ENCODE measurements at places on chromosomes 12 and 14.

- no peaks in the 10 kb centered on the region for H3K36me3 ChIP-seq
- peaks cover 3% of the 10 kb centered on the region for H3K27me3 ChIP-seq
- DNase-seq: no peak
- H3K4me3 ChIP-seq: no peak overlapping the region
- H3K27ac ChIP-seq: no peak overlapping the region
Measured at GRCh38 chr12:26269562-26270284, 74.3 kb downstream of the SSPN start.

DNA sequence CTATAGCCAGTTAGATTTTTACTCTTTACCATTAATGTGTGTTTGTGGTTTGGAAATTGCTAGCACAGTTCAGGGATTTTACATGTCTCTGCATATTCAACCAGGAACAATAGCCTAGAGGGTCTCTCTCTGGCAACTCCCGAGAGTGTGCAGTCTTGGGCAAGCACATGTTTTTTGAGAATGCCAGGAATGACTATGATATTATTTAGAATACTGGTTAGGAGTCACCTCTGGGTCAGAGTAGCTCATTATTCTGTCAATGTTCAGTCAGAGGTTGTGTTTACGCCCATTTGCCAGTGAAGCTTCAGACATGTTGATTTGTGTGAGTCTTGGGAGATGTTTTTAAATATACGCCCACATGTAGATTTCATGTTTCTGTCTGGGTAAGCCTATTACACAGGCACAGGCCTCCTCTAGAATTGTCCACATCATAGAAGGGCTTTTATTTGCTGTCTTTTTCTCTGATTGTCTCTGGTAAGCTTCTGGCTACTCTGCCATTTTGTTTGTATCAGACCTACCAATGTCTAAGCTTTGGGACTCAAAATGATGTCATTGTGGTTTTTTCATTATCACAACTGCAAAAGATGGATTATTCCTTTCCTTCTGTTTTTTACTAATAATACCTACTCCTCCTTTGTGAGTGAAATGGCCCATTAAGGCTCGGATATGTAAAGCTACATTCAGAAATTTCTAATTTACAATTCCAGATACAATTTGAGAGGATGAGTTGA lies 203.1 kb upstream of the PPFIA2 start:
- no peak overlapping the region for H3K4me3 ChIP-seq
- no peak overlapping the region for H3K27ac ChIP-seq
- DNase-seq: no peak
- peaks cover 2% of the 10 kb centered on the region for H3K27me3 ChIP-seq
- no peaks in the 10 kb centered on the region for H3K36me3 ChIP-seq
- H3K4me1 ChIP-seq: peaks cover 10% of the 10 kb centered on the region

GRCh38 chr12:62977418-62977817 lies 42.5 kb upstream of the PPM1H start:
- H3K4me3 ChIP-seq: no peak overlapping the region
- no peaks in the 10 kb centered on the region for H3K4me1 ChIP-seq
- DNase-seq: no peak
- H3K27me3 ChIP-seq: peaks cover 2% of the 10 kb centered on the region

DNA sequence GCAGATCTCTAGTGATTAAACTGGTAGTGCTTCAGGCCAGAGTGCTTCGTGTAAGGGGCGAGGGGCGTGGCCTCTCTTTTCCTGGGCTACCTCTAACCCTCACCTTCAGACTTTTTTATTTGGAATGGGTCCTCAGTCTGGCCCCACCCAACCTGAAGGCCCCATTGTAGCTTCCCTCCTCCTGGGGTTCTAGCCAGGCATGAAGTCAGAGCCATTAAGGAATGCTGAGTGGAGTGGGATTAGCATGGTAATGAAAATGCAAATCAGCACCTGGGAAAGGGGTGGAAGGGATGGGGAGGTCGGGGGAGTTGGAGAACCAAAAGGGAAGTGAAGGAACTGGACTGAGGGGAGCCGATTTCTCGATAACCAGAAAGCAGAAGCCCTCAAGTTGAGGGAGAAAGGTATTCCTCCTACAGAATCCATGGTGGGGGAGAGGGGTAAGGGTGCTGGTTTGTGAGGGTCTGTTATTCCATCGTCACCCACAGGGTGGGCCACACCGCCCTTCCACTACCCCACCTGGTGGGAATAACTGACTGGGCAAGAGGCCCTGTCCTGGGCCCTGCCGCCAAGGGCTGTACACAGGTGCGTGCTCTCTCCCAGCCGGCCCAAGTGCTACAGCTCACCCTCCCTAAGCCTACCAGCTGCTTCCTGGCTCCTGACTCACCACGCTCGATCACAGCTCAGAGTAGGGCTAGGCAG lies 14.1 kb downstream of the ZFHX2 start:
- DNase-seq: no peak
- H3K27ac ChIP-seq: peak overlapping the region; percentile 62
- peaks cover 2% of the 10 kb centered on the region for H3K36me3 ChIP-seq

GRCh38 chr14:57987051-57987450 lies 121.2 kb upstream of the SLC35F4 start:
- no peak for DNase-seq
- H3K27ac ChIP-seq: no peak overlapping the region
- peaks cover 3% of the 10 kb centered on the region for H3K4me1 ChIP-seq
- peaks cover 23% of the 10 kb centered on the region for H3K27me3 ChIP-seq

DNA sequence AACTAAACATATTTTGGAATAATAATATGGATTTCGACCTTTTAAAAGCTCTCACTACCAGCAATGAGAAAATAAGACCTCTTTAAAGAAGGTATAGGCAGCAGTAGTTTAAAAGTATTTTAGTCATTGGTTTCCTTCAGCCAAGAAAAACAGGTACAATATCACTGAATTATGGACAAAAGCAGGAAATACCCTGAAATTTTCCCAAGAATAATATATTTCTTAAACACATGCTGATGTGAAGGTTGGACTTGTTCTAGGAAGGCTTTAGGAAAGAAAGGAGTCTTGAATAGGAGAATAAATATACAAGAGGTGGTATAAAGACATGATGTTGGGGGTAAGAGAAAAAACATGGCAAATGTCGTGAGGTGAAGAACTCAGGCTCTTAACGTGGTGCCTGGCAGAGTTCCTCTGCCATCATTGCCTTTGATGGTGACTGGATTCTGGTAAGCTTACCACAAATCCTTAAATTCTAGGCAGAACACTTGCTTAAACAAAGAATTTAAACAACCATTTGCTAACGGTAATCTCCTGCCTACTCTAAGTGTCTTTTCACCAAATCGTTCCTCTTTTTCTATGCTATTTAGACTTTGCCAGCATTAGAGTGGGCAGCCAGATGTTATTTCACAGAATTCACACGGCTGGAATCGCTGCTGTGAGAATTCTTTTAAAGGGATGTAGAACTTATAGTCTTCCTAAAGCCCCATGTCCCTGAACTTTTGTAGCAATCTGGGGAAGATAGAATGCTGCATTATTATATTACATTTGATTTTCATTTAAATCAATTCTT lies 11.9 kb upstream of the NUDT4 start:
- H3K4me3 ChIP-seq: no peak overlapping the region
- H3K27me3 ChIP-seq: no peaks in the 10 kb centered on the region
- H3K4me1 ChIP-seq: peaks cover 2% of the 10 kb centered on the region
- no peaks in the 10 kb centered on the region for H3K36me3 ChIP-seq
- no peak for DNase-seq

- no peak overlapping the region for H3K27ac ChIP-seq
- H3K4me3 ChIP-seq: no peak overlapping the region
- no peak for DNase-seq
- H3K36me3 ChIP-seq: peaks cover 2% of the 10 kb centered on the region
- H3K27me3 ChIP-seq: no peaks in the 10 kb centered on the region
Measured at GRCh38 chr12:106144847-106145246, 6.1 kb upstream of the NUAK1 start.

DNA sequence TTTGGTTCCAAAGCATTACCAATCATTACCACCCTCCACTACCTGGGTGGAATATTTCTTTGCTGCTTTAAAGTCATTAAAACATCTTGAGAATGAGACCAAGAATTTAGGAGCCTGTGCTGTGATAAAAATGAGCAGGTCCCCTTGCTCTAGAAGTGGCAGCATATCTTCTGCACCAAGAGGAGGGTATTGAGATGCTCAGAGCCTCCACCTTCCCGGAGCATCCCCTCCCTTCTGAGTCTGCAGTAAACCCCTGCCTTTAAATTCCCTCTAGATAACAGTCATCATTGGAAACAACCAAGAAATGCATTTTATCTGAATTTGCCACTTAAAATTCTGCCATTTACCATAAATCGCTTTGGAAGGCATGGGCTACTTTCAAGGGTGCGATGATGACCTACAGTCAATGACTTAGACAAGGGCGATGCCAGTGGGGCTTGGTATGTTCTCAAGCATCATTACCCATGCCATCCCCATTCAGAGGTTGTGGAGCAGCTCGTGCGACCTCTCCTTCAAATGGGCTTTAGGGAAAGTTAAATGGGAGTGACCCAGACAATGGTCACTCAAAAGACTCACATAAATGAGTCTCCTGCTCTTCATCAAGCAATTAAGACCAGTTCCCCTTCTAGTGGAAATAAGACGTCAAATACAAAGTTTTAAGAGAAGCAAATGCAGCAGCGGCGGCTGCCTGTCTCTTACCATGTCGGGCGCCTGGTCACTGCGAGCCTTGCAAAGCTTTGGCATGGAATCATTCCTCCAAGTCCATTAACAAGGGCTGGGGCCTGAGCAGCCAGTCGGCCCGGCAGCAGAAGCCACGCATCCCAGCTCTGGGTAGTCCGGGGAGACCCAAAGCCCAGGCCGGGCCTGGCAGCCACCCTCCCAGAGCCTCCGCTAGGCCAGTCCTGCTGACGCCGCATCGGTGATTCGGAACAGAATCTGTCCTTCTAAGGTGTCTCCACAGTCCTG lies 334.5 kb downstream of the TMEM121 start:
- H3K27me3 ChIP-seq: no peaks in the 10 kb centered on the region
- no peak overlapping the region for H3K27ac ChIP-seq
- no peak overlapping the region for H3K4me3 ChIP-seq
- H3K36me3 ChIP-seq: peaks cover 1% of the 10 kb centered on the region
- DNase-seq: peak; percentile 5

GRCh38 chr12:104779134-104779533 lies 179.0 kb downstream of the SLC41A2 start:
- H3K27me3 ChIP-seq: no peaks in the 10 kb centered on the region
- H3K36me3 ChIP-seq: peaks cover 2% of the 10 kb centered on the region
- no peaks in the 10 kb centered on the region for H3K4me1 ChIP-seq
- H3K27ac ChIP-seq: no peak overlapping the region
- H3K4me3 ChIP-seq: no peak overlapping the region

DNA sequence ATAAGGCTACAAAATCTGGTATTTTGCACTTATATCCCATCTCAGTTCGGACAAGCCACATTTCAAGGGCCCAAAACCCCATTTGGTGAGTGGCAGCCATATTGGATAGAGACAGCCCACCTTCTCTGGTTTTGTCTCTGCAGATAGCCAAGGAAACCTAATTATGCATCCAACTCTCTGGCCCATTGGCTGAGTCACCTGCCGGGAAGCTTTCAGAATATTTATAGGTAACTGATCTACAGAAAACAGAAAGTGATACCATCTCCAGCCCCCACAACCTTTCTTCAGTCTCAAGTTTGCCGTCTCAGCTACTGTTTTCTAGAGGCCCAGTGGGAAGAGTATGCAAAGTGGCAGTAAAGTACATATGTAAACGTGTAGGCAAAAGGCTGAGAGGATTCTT lies 33.7 kb upstream of the PPP1CC start:
- no peak overlapping the region for H3K4me3 ChIP-seq
- H3K4me1 ChIP-seq: no peaks in the 10 kb centered on the region
- H3K27ac ChIP-seq: no peak overlapping the region
- DNase-seq: no peak
- H3K36me3 ChIP-seq: no peaks in the 10 kb centered on the region
- H3K27me3 ChIP-seq: peaks cover 7% of the 10 kb centered on the region

DNA sequence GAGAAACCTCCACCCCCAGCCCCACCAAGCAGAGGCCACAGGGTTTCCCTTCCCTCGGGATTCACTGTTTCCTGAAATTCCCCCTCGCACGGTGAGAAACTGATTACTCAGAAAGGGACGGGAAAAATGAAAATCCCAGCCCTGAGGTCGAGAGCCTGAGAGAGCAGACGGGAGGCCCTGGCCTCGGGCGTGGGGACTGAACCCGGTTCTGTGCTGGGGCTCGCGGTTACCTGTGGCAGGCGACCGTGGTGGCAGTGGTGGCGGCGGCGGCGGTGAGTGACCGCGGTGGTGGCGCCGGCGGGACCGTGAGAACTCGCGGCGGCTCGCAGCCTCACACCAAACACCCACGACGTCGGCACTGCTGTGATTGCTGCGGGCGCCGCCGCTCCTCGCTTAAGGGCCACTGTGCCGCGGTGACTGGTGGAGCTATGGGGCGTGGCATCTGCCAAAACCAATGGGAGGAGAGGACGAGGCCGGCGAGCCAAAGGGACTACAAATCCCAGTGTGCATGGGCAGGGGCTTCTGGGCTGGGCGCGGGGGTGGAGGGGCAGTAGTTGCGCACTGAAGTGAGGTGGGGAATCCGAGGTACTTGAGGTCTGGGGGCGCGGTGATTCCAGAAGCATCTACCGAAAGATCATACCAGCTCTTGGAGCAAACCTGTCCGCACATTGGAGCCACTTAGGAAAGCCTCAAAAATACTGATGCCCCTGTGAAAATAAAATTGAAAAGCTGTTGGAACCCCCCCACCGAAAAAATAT lies at the start of gene LGMN:
LGMN (minus strand) TSS at position 369 of the 758 bp plus-strand sequence. CDS start 15,841 bp downstream, outside the sequence.
- H3K27ac ChIP-seq: peak within 1 kb of the TSS; percentile 92
- peaks cover 5% of the 10 kb centered on the region for H3K36me3 ChIP-seq
- no peaks in the 10 kb centered on the region for H3K27me3 ChIP-seq
- DNase-seq: peak; percentile 88

- DNase-seq: no peak
- H3K27me3 ChIP-seq: no peaks in the 10 kb centered on the region
- no peaks in the 10 kb centered on the region for H3K4me1 ChIP-seq
- no peak overlapping the region for H3K4me3 ChIP-seq
Measured at GRCh38 chr14:75025082-75025481, 22.4 kb downstream of the EIF2B2 start.

- H3K36me3 ChIP-seq: no peaks in the 10 kb centered on the region
- H3K4me3 ChIP-seq: no peak overlapping the region
- DNase-seq: no peak
- H3K27me3 ChIP-seq: no peaks in the 10 kb centered on the region
- peaks cover 49% of the 10 kb centered on the region for H3K4me1 ChIP-seq
Measured at GRCh38 chr14:44766285-44766684, 195.5 kb downstream of the KLHL28 start.
